Fibroblast of villous mesenchyme (primary cell): ENCODE measurements at places on chromosomes 3 and 15. TPM values are rescaled to one million over a fixed set of nuclear protein-coding genes. Genes with fewer than 3 reads are reported as not detected.

DNA sequence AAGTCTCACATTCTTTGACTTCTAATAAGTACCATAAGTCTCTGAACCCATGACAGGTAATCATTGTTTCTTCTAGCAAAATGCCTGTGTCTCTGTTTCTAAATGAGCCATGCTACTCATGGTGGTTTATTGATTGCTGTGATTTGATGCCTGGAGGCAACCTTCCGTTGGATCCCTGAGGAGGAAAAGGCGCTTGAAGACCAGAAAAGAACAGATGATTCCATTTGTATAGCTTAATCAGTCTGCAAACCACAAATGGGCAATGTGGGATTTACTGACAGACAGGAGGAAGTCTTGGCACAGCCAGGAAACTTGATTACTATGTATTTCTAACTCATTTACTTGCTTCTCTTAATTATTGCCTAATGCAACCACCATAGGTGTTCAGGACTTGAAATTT, 103.1 kb upstream of the MRPL3 start:
- no peak for DNase-seq

- DNase-seq = no peak
Observed at GRCh38 chr15:56102441-56102840, 109.0 kb upstream of the NEDD4 start.

Gene IL17RD
- total RNA-seq = 0.64 and 0.86 TPM in 2 replicates

DNA sequence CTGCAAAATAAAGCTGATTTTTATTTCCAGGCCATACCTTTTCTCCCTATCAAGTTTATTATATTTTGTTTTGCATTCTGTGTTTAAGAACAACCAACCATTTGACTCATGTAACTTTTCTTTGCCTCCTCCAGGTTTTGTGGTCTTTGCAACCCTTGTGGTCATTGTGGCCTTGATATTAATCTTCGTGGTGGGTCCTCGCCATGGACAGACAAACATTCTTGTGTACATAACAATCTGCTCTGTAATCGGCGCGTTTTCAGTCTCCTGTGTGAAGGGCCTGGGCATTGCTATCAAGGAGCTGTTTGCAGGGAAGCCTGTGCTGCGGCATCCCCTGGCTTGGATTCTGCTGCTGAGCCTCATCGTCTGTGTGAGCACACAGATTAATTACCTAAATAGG, 27.6 kb downstream of the NIPA2 start:
- peak; percentile 75 for DNase-seq

GRCh38 chr3:65861718-65862117, 177.0 kb downstream of the MAGI1 start:
- DNase-seq = no peak

Gene FBXO40
- total RNA-seq = under 0.01 TPM in 1 of 2 replicates, not detected in the other

DNA sequence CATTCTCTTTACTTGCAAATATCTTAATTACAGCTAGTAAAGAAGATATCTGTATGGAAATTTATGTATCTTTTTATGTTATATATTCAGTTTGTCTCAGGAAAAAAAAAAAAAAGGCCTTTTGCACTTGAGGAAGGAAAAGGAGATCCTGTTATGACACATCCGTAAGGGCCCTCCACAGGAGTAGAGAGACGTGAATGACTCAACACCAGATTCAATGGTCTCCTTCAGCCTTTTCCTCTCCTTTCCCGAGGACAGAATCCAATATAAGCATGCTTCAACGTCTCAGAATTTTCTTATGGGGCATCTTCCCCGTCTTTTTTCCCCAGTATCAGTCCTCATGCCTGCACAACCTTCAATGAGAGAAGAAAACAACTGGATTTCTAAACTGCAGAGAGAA, 340.3 kb downstream of the NTRK3 start:
- DNase-seq = no peak

Gene TMEM40
- total RNA-seq = under 0.01 TPM in 1 of 2 replicates, not detected in the other

Gene ZIC1
- not detected in 2 replicates for total RNA-seq

DNA sequence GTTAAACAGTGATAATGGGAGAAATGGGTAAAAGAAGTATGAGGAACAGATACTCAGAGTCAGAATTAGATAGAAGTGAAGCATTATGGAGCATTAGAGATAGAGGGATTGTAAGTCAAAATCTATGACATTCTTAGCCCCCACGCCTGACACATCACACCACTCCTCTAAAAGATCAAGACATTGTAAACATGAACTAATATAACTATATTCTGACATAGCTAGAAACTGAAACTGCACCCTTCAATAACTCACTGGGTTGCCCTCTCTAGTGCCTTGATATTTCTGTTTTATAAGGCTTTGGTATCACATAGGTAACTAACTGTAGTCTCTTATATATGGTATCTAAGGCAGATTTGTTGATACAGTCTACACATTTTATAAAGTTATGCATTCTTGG, 684.3 kb upstream of the DPPA4 start:
- no peak for DNase-seq

- DNase-seq = peak; percentile 62
Observed at GRCh38 chr3:150763841-150764483, 993 bp upstream of the SIAH2 start.

DNA sequence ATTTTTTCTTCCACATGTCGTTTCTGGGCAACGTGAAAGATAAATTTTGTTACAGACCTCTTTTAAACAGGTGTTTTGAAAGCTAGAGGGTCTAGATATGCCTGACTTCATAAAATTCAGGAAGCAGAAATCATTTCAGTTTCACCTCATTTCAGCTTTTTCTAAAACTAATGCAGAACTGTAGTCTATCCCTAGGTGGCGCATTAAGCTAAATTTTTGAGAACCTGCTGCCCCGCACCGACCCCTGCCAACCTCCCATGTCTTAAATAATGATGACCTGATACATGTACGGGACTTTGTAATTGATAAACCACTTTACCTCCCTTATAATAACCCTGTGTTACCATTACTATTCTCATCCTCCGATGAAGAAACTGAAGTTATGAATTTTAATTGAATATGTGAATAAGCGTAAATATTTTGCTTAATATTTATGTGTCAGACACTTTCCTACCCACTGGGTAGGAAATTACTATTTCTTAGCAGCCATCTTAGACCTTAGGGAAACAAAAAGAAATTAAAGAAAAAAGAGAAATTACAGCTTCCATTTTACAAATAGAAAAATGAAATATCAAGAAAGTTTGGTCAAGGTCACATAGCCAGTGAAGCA, 78.7 kb upstream of the GCNT3 start:
- DNase-seq = peak; percentile 39

Gene SCN11A
- under 0.01 TPM in 2 replicates for total RNA-seq

Gene CTXND1
- not detected in 2 replicates for total RNA-seq

Gene UBA7
- 44.0 and 48.0 TPM in 2 replicates for total RNA-seq

DNA sequence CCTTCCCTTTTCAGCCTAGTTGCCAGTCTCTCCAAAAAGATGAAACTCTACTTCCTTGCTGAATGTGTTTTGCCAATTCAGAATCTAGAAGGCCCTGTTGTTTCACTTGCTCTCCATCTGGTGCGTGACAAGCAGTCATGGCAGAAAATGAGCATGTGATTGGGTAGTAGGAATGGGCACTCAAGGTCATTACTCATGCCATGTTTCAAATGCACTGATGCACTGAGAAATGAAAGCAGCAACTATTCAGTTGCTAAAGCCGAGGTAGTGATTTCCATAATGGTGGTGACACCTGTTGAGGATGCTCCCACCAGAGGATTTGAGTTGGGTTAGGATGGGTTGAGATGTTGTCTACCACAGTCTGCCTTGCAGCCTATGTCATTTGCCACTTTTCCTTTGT, 12.7 kb downstream of the ZBTB38 start:
- no peak for DNase-seq

DNA sequence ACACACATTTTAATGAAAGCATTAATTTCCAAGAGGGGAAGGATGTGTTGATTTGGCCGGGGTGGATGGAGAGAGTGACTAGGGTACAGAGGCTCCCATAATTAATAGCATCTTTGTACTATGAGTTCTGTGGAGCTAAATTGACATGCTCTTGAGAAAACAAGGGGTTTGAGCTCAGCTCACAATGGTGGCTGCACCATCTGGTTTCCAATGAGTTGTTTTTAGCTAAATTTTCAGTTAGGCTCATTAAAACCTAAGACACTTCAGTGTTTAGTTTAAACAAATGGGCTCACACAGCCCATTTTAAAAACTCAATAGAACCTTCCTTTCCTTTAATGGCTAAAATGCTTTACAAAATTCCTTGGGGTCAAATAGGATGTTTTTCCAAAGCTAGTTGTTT, 199.7 kb downstream of the TNIK start:
- DNase-seq = no peak

GRCh38 chr3:121517953-121518655, 27.7 kb downstream of the POLQ start:
- no peak for DNase-seq

GRCh38 chr3:37237252-37237651, 62.9 kb upstream of the LRRFIP2 start:
- no peak for DNase-seq

DNA sequence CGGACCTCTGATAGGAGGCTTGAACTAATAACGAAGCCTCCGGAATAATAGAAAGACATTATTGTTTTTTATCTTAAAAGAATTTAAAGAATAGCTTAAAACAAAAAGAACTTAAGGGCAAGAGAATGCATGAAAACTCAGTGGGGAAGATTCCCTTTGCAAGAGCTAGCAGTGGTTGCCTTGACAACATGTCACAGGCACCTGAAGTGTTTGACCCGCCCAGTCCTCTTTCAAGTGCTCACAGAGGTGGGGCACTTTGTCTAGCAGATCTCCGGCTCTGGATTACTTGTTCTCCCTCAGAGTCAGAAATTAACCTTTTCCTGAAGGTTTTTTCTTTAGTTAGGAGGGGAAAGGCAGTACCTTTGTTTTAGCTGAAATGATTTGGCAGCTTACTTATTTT, 37.8 kb downstream of the LARS2 start:
- no peak for DNase-seq

Gene GRM7
- not detected in 2 replicates for total RNA-seq

GRCh38 chr3:188916934-188917401, 254.8 kb upstream of the TPRG1 start:
- DNase-seq = no peak
